ENCODE measurements at places on chromosomes 5 and 9.
A peak's percentile ranks its signal among the peaks of the same experiment; 100 is the strongest.

DNA sequence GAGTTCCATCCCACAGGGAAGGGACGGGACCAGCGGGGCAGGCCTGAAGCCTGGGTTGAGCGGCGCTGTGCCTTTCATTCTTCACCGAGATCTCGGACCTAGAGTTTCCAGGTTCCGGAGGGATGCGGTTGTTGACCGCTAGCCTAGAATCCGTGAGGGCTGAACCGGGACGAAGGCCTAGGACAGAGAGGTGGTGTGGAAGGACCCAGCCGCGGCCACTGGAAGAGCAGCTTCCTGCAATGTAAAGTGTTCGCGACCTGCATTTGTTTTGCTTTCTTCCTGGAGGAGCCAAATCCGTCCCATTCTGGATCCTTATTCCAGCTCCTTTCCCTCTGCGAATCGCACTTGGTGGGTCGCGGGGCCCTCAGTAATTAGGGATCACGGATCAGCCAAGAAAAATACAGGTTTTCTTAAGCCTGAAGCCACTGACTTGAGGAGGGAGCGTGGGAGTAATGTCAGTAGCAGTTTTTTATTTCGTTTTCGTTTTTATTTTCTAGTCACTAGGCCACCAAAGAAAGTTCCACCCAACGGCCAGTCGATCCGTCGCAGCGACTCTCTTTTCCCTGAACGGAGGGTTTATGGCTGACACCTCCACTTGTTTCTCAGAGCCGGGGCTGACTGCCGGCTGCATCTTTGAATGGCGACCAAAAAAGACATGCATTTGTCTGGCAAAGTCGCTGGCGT is 48.6 kb downstream of the ANXA2R start:
- no peak for DNase-seq

GRCh38 chr5:61675015-61675692 is 343.1 kb downstream of the ZSWIM6 start:
- DNase-seq, result peak; percentile 90

- DNase-seq, result no peak
Measured at GRCh38 chr9:38423973-38424843, at the start of gene IGFBPL1. Gene IGFBPL1, minus strand, starts transcription at chr9:38424454. Its CDS starts 30 bp downstream, at chr9:38424424.

GRCh38 chr5:15993334-15993733 is 186.3 kb downstream of the MARCHF11 start:
- DNase-seq, result no peak

DNA sequence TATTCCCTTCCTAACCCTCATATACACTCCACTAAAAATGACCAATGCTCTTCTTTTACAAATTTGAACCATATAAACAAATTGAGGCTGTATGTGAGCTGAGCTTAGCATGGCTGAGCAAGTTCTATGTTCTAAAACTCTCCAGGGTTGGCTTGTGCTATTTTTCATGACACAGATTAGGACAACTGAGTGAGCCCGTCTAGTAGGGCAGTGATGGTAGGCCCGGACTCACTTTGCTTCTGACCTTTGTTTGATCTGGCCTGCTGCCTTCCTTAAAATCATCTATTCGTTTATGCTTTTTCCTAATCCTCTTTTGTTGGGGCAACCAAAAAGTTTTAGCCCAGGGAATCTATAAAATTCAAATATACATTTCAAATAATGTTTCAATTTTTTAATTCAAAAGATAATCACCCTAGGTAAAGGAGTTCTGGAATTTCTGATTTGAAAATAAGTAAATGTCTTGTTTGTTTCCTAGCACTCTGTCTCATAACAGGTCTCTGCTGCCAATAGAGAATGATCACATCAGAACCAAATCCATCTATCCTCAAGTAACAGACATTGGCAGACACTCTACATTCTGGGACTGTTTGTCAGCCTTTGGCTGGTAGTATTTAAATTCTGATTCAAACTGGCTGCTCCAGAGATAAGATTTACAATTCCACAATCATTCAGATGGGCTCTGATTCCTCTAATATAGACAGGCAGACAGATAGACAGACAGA is 217.0 kb upstream of the TARS1 start:
- no peak for DNase-seq

GRCh38 chr5:93022796-93023447 is 558.1 kb downstream of the NR2F1-AS1 start:
- DNase-seq, result no peak

GRCh38 chr9:100098046-100098886 is 534 bp downstream of the ERP44 start:
- peak; percentile 23 for DNase-seq

DNA sequence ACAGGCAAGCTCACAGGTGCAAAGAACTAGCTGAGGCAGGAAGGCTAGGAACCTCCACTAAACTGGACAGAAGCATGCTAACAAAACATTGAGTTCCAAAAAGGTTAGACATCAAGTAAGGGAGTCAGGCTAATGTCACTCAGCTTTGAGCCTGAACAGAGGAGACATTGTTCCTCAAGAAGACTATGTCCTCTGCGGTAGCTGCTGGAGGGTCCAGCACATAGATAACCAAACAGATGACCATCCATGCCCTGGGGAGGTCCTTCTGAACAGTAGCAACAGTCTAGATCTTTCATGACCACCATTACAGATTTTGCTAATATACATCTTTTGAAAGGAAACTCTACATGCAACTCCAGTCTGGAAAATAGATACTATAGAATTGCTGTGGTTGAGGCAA is 57.7 kb downstream of the CYSTM1 start:
- DNase-seq, result no peak

- no peak for DNase-seq
Measured at GRCh38 chr9:90078988-90079421, 474.2 kb downstream of the GADD45G start.

GRCh38 chr9:136511670-136512592 is 29.1 kb upstream of the SEC16A start:
- peak; percentile 94 for DNase-seq

DNA sequence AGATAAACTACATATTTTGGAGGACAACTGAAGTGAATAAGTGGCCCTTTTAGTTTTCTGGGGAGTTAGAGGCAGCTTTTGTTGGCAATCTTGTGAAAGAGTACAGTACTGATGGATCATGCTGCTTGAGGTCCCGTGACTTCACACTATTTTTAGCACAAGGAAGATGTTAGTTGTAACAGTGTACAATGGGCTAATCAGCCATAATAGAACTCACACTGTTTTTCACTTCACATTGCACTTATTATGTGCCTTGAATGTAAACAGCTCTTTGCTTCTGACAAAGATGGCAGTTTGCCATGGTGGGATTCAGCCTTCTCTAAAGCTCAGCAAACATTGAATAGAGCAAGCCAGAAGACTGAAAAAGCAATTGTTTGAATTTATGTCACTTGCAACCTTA is 176.7 kb upstream of the ZNF608 start:
- peak; percentile 97 for DNase-seq

DNA sequence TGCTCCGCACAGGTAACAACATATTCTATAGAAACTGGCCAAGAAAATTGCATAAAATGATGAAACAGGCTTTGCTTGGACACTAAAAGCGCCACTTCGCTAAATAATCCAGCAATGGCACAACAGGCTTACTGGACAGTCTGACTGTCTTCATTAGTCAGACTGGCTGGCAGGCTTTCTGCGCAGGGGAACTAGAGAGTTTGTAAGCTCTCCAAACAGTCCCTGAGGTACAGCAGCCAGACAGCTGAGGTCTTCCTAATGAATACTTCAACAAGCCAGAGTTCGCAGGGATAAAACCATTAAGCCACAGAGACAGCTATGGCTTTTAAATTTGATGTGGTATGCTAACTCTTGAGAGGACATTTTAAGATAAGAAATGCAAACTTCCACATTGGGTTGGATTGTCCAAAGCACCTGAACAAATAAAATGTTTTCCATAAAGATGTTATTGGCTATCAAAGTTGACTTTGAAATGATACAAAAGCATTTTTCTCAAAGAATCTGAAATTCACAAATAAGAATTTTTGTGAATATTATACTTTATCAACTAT is 20.7 kb downstream of the PLK2 start:
- DNase-seq, result no peak

- DNase-seq, result no peak
Measured at GRCh38 chr5:134345996-134346395, 21.0 kb downstream of the CDKL3 start.

DNA sequence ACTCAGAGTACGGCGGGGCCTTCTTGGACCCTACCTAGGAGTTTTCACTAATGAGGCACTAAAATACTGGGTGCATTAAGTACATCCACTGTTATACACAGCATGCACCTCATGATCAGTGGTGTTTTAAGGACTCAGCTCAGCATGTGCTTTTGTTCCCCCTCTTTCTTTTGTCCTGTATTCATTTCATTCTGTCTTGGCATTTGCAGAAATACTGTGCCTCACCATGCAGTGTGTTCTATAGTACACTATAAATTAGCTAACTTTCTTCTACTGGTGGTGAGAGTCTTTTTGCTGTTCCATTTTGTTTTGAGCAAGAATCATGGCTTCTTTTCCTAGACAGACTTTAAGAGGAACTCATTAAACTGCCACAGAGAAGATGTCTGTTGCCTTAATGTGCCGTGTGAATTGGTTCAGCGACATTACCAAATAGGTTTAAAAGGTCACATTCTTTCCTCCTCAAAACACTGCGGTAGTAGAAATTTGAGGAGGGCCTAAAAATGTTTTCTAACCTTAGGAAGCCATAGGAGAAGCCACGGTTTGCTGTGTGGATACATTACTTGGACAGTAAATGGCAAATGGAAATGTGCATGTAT is 276.6 kb downstream of the MAST4 start:
- no peak for DNase-seq

GRCh38 chr5:170067574-170068170 is 38.0 kb upstream of the FOXI1 start:
- no peak for DNase-seq

DNA sequence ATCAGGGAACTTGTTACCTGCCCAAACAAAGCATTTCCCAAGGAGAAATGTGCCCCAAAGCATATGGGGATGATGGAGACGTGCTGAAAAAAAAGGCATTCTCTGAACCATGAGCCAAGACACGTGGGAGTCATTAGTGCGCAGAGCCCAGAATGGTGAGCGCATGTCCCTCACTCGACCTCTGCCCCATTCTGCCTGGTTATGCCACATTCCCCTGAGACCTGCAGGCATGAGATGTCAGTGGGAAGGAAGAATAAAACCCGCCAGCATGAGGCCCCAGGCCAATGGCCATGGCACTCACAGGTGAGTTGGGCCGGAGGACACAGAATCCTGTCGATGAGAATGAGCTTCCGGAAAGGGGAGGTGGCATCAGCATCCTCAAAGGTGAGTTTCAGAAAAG is 228.9 kb downstream of the CDK5RAP2 start:
- no peak for DNase-seq

- DNase-seq, result peak; percentile 34
Measured at GRCh38 chr9:110156902-110157301, 51.1 kb downstream of the C9orf152 start.

- DNase-seq, result no peak
Measured at GRCh38 chr9:97431549-97432143, 19.8 kb downstream of the TDRD7 start.

DNA sequence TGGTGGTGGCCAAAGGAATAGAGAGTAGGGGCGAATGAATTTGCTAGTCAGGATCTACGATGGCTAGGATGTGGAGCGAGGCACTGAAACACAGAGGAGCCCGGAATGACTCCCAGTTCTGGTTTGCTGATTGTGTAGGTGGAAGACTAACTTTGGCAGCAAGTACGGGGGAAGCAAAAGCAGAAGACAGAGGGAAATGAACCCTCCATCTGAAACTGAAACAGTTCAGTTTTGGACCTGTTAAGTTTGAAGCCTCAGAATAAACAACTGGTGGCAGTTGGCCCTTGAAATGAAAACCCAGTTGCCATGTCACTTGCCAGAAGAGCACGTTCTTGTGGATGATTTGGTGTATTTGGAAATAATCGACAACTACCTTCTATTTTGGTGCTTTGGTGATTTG is 15.4 kb upstream of the SMIM15 start:
- DNase-seq, result peak; percentile 12

DNA sequence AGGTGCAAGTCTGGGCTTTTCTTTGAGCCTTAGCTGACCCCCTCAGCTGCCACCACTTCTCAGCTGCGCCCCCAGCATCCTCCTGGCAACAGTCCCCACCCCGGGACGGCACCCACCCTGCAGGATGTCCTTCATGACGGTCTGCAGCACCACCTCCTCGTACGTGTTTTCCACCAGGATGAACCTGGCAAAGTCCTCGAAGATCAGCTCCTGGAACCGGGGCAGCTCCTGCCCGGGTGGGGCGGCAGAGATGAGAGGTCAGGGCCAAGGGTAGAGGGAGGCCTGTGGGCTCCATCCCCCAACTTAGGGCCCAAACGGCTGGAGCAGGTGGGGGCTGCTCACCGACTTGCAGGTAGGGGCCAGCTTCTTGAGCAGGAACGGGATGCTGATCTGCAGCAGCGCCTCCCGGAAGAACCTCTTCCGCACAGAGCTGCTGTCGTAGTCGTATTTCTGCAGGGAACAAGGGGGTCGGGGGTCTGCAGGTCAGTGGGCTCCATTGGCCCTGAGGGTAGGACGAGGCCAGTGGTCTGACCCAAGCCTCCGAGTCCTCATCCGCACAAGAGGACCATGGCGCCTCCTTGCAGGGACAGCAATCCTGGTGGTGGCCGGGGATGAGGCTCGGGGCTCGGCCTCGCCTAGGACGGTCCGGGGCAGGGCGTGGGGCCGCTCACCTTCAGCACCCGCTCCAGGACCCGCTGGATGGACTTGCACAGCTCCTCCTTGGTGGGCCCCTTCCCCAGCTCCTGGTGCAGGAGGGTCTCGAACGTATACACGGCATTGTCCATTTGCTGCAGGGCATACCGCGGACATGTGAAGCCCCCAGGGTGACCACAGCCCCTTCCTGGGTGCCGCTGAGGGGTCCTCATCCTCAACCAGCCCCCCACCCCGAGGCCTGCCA is 56.7 kb downstream of the LRSAM1 start:
- DNase-seq, result no peak

DNA sequence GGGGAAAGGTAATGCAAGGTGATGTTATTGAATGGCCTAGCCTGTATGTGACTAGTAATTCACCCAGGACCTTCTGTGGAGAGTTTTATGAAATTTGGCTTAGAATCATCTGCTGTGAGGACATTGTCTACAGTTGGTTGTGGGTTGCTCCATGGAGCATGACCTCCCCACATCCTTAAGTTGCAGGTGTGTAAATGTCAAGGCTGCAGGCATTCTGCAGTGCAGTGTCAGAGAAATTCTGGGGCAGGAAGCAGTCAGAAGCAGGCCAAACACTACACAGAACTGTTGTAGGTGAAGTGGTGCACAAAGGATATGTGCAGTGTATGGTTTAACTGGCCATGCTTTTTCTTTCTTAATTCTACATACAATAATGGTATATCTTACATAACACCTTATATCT is 588.3 kb downstream of the EBF1 start:
- DNase-seq, result no peak

DNA sequence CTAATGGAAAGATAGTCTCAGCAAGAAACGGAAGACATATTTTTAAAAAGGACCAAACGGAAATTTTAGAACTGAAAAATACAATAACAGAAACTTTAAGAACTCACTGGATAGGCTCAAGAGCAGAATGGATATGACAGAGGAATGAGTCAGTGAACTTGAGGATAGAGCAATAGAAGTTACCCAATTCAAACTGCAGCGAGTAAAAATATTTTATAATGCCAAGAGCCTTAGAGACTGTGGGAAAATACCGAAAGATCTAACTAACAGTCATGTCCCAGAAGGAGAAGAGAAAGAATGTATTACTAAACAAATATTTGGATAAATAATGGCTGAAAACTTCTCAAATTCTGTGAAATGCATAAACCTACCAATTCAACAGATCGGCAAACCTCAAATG is 40.8 kb downstream of the ADAMTS2 start:
- no peak for DNase-seq

Measured in globus pallidus (tissue), 1 donor.